ENCODE measurements at places on chromosomes 1 and 21.

DNA sequence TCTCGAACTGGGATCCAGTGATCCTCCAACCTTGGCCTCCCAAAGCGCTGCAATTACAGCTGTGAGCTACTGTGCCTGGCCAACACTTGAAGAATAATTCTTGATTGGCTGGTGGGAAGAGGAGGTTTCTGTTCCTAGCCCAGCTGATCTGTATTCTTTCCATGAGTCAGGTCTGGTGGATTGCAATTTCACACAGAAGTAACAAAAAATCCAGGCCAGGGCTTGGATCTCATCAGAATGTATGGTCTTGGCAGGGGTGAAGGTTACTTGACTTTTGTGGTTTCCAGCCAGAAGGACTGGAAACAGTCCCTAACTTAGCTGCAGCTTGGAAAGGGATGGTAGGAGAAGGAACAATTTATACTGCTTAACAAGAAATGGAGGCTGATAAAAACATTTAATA lies 5.1 kb upstream of the HP1BP3 start:
- no peaks in the 10 kb centered on the region for H3K36me3 ChIP-seq
- H3K4me1 ChIP-seq, result peaks cover 8% of the 10 kb centered on the region
- no peak overlapping the region for H3K4me3 ChIP-seq
- no peak for DNase-seq

DNA sequence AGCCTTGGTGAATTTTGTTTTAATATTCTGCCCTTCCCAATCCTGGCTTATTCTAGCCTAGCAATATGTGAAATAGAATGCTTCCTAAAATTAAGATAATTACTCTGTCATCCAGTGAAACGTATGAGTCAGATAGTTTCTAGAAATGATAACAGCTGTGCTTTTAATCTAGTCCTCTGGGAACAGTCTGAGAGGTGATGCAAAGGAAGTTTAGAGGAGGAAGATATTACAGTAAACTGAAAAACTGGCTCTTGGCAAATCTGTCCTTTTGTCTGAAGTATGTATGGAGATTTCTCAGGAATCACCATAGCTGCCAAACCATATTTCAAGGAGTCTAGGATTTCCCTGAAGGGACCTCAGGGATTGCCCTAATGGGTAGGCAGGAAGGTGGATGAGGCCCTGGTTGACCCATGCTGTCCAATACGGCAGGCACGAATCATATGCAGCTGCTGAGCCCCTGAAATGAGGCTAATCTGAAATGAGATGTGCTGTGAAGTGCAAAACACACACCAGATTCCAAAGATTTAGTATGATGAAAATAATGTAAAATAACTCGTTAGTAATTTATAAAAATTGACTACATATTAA lies 70.8 kb upstream of the LBR start:
- H3K27me3 ChIP-seq, result no peaks in the 10 kb centered on the region
- H3K27ac ChIP-seq, result no peak overlapping the region
- DNase-seq, result no peak
- H3K36me3 ChIP-seq, result peaks cover 37% of the 10 kb centered on the region
- no peaks in the 10 kb centered on the region for H3K4me1 ChIP-seq
- no peak overlapping the region for H3K4me3 ChIP-seq

DNA sequence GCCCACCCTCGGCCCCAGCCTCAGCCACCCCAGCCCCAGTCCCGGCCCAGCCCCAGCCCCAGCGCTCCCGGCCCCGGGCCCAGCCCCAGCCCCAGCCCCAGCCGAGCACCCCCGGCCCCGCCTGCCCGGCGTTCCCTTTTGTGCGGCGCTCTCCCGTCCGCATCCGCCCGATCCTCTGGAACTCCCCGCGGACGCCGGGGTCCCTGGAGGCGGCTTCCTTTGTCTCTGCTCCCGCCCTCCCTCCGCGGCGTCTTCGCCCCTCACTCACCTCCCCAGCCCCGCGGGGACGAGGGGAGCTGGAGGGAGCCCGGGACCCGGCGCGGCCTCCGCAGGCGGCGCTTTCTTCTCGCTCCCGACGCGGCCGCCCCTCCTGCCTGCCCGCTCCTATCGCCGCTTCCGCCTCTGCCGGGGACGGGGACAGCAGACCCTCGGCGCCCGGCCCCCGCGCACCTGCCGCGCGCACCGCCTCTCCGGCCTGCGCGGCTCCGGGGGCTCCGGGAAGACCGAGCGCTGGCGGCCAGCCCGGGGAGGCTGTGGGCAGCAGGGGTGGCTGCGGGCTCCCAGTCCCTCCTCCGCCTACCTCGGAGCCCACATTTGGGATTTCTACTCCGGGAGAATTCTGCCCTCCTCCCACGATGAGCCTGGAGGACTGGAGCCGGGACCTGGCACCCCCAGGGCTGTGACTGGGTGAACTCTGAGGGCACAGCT lies 14.0 kb downstream of the AGRN start:
- H3K27me3 ChIP-seq, result peaks cover 25% of the 10 kb centered on the region
- H3K27ac ChIP-seq, result no peak overlapping the region
- peak overlapping the region; percentile 58 for H3K4me3 ChIP-seq
- peaks cover 16% of the 10 kb centered on the region for H3K4me1 ChIP-seq
- no peaks in the 10 kb centered on the region for H3K36me3 ChIP-seq

DNA sequence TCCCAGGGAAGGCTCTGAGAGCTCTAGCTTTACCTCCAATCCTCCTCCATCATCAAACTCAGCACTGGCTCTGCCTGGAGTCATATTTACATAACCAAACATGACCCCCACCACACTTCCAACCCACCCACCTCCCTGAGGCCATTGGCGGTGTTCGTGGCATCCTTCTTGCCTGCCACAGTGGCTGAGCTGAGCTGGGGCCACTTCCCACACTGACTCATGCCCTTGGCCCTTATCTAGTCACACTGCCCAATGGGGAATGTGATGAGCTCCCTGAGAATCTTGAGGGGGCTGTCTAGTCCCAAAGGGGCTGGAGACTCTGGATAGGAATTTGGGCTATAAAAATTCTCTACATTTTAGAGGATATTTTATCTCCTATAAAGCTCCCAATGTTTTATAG lies 230.9 kb upstream of the IRF2BP2 start:
- H3K27ac ChIP-seq, result no peak overlapping the region
- no peaks in the 10 kb centered on the region for H3K27me3 ChIP-seq
- no peaks in the 10 kb centered on the region for H3K4me1 ChIP-seq
- H3K4me3 ChIP-seq, result no peak overlapping the region
- H3K36me3 ChIP-seq, result no peaks in the 10 kb centered on the region

- no peak overlapping the region for H3K4me3 ChIP-seq
- H3K4me1 ChIP-seq, result no peaks in the 10 kb centered on the region
- peak; percentile 70 for DNase-seq
- no peaks in the 10 kb centered on the region for H3K36me3 ChIP-seq
- no peaks in the 10 kb centered on the region for H3K27me3 ChIP-seq
- H3K27ac ChIP-seq, result no peak overlapping the region
Observed at GRCh38 chr21:37758982-37759381, 157.3 kb downstream of the KCNJ6 start.

DNA sequence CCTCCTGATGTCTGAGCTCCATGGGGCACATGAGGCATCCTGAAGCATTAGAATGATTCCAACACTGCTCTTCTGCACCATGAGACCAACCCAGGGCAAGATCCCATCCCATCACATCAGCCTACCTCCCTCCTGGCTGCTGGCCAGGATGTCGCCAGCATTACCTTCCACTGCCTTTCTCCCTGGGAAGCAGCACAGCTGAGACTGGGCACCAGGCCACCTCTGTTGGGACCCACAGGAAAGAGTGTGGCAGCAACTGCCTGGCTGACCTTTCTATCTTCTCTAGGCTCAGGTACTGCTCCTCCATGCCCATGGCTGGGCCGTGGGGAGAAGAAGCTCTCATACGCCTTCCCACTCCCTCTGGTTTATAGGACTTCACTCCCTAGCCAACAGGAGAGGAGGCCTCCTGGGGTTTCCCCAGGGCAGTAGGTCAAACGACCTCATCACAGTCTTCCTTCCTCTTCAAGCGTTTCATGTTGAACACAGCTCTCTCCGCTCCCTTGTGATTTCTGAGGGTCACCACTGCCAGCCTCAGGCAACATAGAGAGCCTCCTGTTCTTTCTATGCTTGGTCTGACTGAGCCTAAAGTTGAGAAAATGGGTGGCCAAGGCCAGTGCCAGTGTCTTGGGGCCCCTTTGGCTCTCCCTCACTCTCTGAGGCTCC lies 11.1 kb upstream of the RASSF5 start:
- H3K27ac ChIP-seq, result no peak overlapping the region
- H3K4me3 ChIP-seq, result no peak overlapping the region
- DNase-seq, result no peak
- no peaks in the 10 kb centered on the region for H3K27me3 ChIP-seq
- peaks cover 6% of the 10 kb centered on the region for H3K4me1 ChIP-seq

DNA sequence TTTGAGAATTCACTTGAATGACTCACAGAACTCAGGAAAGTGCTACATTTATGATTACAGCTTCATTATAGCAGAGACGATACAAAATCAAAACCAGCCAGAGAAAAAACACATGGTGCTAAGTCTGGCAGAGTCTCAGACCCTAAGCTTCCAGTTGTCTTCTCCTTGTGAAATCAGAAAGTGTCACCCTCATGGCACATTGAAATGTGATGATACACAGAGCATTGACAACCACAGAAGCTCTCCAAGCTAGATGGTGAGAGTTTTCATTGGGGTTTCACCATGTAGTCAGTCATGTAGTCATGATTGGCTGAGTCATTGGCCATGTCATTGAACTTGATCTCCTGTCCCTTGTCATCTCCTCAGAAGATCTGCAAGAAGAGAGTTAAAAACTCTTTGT lies 526.6 kb downstream of the MRPL39 start:
- no peak for DNase-seq
- no peak overlapping the region for H3K4me3 ChIP-seq
- H3K27ac ChIP-seq, result no peak overlapping the region
- H3K4me1 ChIP-seq, result no peaks in the 10 kb centered on the region
- no peaks in the 10 kb centered on the region for H3K36me3 ChIP-seq

DNA sequence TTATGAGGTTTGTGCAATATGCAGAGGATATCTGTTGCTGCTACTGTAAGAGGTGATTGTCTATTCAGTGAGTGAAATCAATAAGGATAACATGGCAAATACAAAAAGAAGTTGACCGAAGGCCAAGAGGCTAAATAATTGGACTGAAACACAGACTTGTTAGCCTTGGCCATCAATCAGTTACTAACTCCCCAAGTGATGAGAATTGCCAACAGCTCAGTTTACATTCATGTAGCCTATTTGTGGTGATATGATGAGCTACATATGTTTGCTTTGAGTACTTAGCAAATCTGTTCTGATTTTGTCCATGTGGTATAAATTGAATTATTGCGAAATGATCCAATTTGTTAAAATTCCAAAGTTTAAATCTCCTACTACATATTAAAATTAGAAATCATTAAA lies 68.6 kb upstream of the VAV3 start:
- no peak for DNase-seq
- peaks cover 21% of the 10 kb centered on the region for H3K4me1 ChIP-seq
- no peak overlapping the region for H3K4me3 ChIP-seq
- no peaks in the 10 kb centered on the region for H3K36me3 ChIP-seq

- H3K36me3 ChIP-seq, result no peaks in the 10 kb centered on the region
- peaks cover 3% of the 10 kb centered on the region for H3K4me1 ChIP-seq
- H3K27ac ChIP-seq, result no peak overlapping the region
- H3K27me3 ChIP-seq, result peaks cover 35% of the 10 kb centered on the region
- H3K4me3 ChIP-seq, result no peak overlapping the region
- peak; percentile 44 for DNase-seq
Observed at GRCh38 chr1:211135342-211135950, 1.5 kb upstream of the KCNH1 start.

DNA sequence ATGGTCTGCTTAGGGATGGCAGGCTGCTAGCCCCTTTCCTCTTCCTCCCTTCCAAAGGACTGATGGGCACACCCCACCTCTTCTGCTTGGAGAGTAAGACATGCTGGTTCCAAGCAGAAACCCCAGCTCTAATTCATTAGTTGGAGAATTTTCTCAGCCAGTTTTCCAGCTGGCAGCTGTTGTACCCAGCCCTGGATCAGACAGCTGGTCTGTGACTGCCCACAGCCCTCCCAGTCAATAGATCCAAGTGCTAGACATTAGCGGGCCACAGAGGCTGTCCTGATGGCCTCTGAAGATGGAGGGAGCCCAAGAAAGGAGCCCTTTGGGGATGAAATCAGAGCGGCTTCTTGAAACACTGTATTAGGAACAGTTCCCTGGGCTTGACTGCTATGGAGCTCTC lies 35.8 kb downstream of the ACOT11 start:
- peaks cover 33% of the 10 kb centered on the region for H3K4me1 ChIP-seq
- no peak overlapping the region for H3K4me3 ChIP-seq
- H3K27me3 ChIP-seq, result no peaks in the 10 kb centered on the region
- no peak for DNase-seq

DNA sequence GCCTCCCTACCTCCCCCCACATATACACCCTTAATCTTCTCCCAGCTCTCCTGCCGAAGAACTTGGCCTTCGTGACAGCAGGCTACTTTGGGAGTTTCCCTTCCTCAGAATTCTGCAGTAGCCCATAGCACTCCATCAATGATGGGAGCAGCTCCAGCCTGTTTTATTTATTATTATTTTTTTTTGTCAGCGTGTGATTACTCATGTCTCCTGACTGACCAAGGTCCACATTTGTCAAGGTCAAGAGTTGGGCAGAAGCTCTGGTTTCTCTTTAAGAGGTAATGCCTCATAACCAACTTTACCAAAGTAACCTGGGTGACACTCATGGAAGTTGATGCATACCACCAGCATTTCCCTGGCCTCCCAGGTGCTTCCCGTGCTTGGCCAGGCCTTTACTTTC lies 125.4 kb downstream of the ZZZ3 start:
- no peaks in the 10 kb centered on the region for H3K4me1 ChIP-seq
- no peaks in the 10 kb centered on the region for H3K36me3 ChIP-seq
- no peak overlapping the region for H3K27ac ChIP-seq
- no peaks in the 10 kb centered on the region for H3K27me3 ChIP-seq

DNA sequence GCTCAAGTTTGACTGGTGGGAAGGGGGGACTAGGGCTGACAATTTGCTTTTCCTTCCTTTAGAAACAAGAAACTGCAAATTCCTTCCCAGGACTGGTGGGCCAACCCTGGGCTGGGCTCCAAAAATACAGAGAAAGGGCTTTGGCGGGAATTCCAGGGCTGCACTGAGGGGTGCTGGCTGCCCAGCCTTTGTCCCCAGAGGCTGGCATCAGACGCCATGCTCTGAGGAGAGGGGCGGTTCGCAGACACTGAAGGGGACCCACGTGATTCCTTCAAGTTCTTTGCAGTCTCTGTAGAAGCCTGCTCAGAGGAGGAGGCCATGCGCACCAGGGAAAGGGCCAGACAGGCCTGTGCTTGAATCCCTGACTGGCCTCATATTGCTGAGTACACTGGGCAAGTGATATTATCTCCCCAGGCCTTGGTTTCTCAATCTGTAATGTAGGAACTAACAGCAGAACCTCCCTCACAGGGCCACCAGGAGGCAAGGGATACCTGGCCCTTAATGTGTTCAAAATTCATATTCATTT lies 119.5 kb downstream of the EPHB2 start:
- peaks cover 33% of the 10 kb centered on the region for H3K4me1 ChIP-seq
- DNase-seq, result no peak
- H3K27me3 ChIP-seq, result no peaks in the 10 kb centered on the region
- H3K27ac ChIP-seq, result no peak overlapping the region
- H3K4me3 ChIP-seq, result no peak overlapping the region

- no peak overlapping the region for H3K27ac ChIP-seq
- H3K4me3 ChIP-seq, result no peak overlapping the region
- H3K4me1 ChIP-seq, result no peaks in the 10 kb centered on the region
- no peaks in the 10 kb centered on the region for H3K36me3 ChIP-seq
- H3K27me3 ChIP-seq, result no peaks in the 10 kb centered on the region
Observed at GRCh38 chr1:151267760-151268159, 13.2 kb downstream of the PSMD4 start.

Data from neural progenitor cell (in vitro differentiated cells).